ENCODE measurements at places on chromosomes 5 and 9.

DNA sequence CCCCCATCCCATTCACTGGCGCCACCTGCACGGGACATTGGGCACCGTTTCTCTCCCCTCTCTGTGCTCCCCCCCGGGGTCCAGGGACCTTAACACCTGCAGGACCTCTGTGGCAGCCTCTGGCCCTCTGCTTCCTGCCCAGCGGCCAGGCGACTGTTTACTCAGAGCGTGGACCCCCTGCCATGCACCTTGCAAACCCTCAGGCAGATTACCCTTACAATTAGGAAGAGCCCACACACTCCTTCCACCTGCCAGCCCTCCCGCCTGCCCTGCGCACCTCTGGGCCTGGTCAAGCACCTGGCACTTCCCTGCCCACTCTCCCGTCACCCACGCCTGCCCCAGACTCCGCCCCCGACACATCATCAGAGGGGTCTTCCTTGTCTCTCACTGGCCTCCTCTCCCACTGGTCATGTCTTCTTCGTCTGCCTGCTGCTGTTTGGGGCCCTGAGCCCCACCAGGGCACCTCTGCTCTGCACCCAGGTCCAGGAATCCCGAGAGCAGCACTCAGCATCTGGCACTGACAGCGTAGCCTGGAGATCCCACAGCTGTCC, 281.3 kb upstream of the IRX4 start:
- no peak overlapping the region for H3K27ac ChIP-seq
- no peaks in the 10 kb centered on the region for H3K36me3 ChIP-seq
- H3K4me3 ChIP-seq = no peak overlapping the region
- no peaks in the 10 kb centered on the region for H3K4me1 ChIP-seq
- H3K27me3 ChIP-seq = no peaks in the 10 kb centered on the region
- DNase-seq = no peak

GRCh38 chr5:439636-440035, 3.3 kb upstream of the EXOC3 start:
- H3K4me1 ChIP-seq = peaks cover 19% of the 10 kb centered on the region
- H3K4me3 ChIP-seq = no peak overlapping the region
- H3K27me3 ChIP-seq = no peaks in the 10 kb centered on the region
- no peaks in the 10 kb centered on the region for H3K36me3 ChIP-seq

GRCh38 chr5:58117542-58117941, 342.3 kb downstream of the PLK2 start:
- H3K36me3 ChIP-seq = no peaks in the 10 kb centered on the region
- no peak overlapping the region for H3K4me3 ChIP-seq
- peaks cover 3% of the 10 kb centered on the region for H3K4me1 ChIP-seq
- H3K27me3 ChIP-seq = no peaks in the 10 kb centered on the region

DNA sequence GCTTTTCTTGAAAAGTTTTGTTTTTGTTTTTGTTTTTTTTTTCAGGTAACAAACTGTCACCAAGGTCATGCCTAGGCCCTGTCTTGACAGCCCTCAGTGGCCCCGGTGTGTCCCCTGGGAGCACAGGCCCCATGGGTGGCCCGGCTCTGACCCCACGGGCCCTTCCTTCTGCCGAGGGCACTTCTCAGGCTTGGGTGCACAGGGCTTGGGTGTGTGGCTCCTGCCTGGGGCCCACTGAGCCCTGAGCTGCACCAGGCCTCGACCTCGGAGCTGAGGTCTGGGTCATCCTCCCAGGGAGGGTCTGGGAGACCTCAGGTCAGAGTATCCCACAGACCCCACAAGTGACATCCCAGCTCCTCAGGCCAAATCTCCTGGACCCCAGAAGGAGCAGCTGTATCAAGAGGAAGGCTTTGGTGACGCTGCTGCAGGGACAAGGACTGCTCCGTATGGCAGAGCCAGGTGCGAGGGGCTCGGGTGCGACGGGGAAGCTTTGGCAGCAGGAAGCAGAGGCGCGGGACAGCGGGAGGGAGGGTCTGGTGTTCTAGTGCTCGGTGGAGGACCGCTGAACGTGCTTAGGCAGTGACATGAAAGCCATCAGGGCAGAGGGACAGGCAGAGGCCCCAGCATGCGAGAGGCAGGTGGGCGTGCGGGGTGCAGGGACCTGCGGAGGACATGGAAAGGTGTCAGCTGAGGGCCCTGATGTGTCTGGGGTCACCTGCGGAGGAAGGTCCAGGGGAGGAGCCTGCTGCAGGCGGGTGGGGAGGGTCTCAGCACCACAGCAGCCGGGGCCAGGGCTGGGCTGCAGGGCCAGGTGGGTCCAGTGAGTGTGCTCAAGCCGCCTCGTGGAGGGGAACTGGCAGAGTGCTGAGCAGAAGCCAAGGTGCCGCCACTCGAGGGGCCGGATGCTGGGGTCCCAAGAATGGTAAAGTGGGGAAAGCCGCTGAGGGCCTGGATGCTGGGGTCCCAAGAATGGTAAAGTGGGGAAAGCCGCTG, 18.4 kb upstream of the SLC9A3 start:
- H3K36me3 ChIP-seq = no peaks in the 10 kb centered on the region
- H3K4me1 ChIP-seq = peaks cover 8% of the 10 kb centered on the region
- no peak overlapping the region for H3K4me3 ChIP-seq
- DNase-seq = no peak

GRCh38 chr9:35652829-35653209, 2.1 kb upstream of the SIT1 start:
- H3K27ac ChIP-seq = peak overlapping the region; percentile 68
- DNase-seq = no peak
- no peaks in the 10 kb centered on the region for H3K36me3 ChIP-seq
- H3K4me3 ChIP-seq = no peak overlapping the region
- peaks cover 6% of the 10 kb centered on the region for H3K4me1 ChIP-seq

GRCh38 chr9:19675492-19675891, 113.3 kb downstream of the SLC24A2 start:
- no peak for DNase-seq
- H3K4me3 ChIP-seq = no peak overlapping the region
- no peaks in the 10 kb centered on the region for H3K36me3 ChIP-seq
- H3K27ac ChIP-seq = no peak overlapping the region
- H3K4me1 ChIP-seq = no peaks in the 10 kb centered on the region

DNA sequence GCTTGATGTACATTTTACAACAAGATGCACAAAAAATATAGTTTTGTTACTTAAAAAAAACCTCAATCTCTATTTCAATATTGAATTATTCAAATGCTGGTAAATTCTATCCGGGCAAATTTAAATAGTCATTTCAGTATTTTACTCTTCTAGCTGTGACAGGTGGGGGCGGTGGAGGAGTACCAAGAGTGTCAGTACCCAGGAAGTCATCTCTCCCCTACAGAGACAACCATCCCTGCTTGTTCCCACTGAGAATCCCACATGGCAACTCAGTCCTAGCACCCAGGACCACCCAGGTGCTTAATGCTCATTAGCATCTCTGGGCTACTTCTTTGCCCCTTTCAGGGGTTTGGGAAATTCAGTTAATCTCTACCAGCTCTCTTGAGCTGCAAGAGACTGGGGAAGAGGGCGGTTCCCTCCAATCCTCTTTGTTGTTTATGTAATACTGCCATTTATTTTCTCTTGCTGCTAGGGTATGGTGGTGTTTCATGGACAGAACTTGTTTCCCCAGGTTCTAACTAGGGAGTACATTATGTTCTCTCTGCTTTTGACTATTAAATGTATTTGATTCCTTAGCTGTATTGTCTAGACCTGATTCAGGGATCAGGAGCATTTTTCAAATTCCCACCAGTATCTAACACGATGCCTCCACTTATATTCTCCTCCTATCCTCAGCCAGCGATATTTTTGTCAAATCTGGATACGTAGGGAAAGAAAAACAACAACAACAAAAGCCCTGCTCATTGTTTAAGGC, 122.5 kb downstream of the CDH18 start:
- H3K4me1 ChIP-seq = no peaks in the 10 kb centered on the region
- no peak overlapping the region for H3K4me3 ChIP-seq
- H3K27ac ChIP-seq = no peak overlapping the region
- no peak for DNase-seq

- no peaks in the 10 kb centered on the region for H3K4me1 ChIP-seq
- no peak overlapping the region for H3K4me3 ChIP-seq
- no peaks in the 10 kb centered on the region for H3K27me3 ChIP-seq
- no peak for DNase-seq
- H3K27ac ChIP-seq = no peak overlapping the region
- H3K36me3 ChIP-seq = no peaks in the 10 kb centered on the region
Measured at GRCh38 chr5:136772491-136772890, 407.1 kb upstream of the TRPC7 start.

GRCh38 chr9:81687521-81688261, 1.7 kb downstream of the TLE1 start:
- peak overlapping the region; percentile 86 for H3K27ac ChIP-seq
- peak; percentile 80 for DNase-seq
- peak overlapping the region; percentile 88 for H3K4me3 ChIP-seq
- H3K36me3 ChIP-seq = no peaks in the 10 kb centered on the region
- H3K27me3 ChIP-seq = no peaks in the 10 kb centered on the region
- peaks cover 39% of the 10 kb centered on the region for H3K4me1 ChIP-seq

GRCh38 chr9:101764472-101764871, 26.0 kb upstream of the GRIN3A start:
- no peak overlapping the region for H3K27ac ChIP-seq
- H3K4me1 ChIP-seq = no peaks in the 10 kb centered on the region
- no peaks in the 10 kb centered on the region for H3K27me3 ChIP-seq
- no peaks in the 10 kb centered on the region for H3K36me3 ChIP-seq

DNA sequence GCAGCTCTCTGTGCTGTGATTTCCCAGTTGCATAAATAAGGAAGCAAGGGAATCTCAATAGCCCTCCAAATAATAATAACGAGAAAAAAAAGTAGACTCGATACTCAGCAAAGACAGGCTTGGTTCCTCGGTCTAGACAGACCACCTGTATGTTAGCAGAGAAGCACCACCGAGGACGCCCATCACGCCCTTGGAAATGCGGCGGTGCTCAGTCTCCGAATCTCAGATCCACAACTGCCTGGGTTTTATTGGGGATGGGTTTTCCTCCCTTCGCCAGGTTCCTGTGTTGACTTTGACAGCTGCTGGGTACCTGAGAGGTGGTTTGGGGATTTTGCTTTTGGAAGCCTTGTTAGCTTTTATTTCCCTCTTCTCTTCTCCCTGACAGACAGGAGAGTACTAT, 7.2 kb downstream of the DAB2IP start:
- no peak for DNase-seq
- no peaks in the 10 kb centered on the region for H3K27me3 ChIP-seq
- H3K36me3 ChIP-seq = no peaks in the 10 kb centered on the region
- H3K4me1 ChIP-seq = peaks cover 17% of the 10 kb centered on the region
- peak overlapping the region; percentile 13 for H3K4me3 ChIP-seq

DNA sequence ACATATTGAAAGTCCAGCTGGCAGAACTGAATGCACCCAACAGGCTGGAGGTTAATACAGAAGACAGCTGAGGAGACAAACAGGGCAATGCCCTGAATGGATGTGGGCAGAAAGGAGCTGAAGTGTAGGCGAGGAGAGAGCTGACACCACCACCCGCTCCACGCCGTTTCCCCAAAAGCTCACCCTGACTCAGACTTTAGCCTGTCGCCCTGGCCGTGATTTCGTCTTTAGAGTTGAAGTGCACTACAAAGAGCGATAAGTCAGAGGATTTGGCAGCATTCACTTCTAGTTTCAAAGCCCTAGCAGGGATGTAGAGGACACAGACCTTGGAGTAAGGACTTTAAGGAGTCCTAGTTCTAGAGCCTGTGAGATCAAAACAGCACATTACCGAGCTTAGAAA, 2.2 kb upstream of the ERAP1 start:
- peak; percentile 68 for DNase-seq
- H3K27ac ChIP-seq = no peak overlapping the region
- H3K27me3 ChIP-seq = no peaks in the 10 kb centered on the region
- H3K4me1 ChIP-seq = peaks cover 19% of the 10 kb centered on the region
- no peak overlapping the region for H3K4me3 ChIP-seq

- no peak overlapping the region for H3K27ac ChIP-seq
- no peak for DNase-seq
- no peak overlapping the region for H3K4me3 ChIP-seq
- no peaks in the 10 kb centered on the region for H3K36me3 ChIP-seq
- no peaks in the 10 kb centered on the region for H3K4me1 ChIP-seq
Measured at GRCh38 chr9:8207596-8207995, 408.0 kb upstream of the DMAC1 start.

GRCh38 chr9:81321551-81321950, 367.8 kb downstream of the TLE1 start:
- H3K4me1 ChIP-seq = no peaks in the 10 kb centered on the region
- H3K4me3 ChIP-seq = no peak overlapping the region
- no peaks in the 10 kb centered on the region for H3K27me3 ChIP-seq
- no peak for DNase-seq
- no peaks in the 10 kb centered on the region for H3K36me3 ChIP-seq
- no peak overlapping the region for H3K27ac ChIP-seq

DNA sequence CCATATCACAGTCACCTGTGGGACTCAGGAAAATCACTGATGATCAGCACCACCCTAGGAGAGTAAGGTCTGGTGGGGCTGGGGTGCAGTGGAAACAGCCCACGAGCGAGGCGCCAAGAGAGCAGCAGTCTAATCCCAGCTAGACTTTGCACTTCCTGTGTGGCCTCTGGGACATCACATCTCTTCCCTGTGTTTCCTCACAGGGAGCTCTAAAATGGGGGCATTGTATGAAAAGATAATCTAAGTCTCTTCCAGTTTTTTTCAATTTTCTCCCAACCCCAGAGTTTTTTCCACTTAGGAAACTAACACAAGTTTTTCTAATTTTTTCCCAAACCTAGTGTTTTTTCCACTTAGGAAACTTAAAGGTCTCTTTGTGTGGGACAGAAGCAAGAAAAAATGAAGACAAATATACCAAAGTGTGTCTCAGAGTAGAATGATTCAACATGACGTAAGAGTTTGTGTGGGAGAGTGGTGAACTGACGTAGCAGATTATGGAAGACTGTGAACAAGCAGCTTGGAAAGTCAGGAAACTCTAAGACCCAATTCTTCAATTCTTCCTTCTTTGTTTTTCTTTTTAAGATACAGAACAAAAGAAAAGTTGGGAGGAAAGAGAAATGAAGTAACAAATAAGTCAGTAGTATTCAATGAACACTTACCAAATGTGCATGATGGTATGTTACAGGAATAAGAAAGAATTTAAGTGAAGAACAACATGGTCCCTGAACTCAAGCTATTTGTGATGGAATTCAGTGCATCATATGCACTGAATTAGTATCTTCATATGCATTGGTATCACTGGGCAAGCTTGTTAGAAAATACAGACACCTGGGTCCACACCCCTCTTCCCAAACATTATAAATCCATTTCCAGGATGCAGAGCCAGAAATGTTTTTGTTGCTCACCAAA, 51.3 kb downstream of the LHFPL2 start:
- no peaks in the 10 kb centered on the region for H3K27me3 ChIP-seq
- H3K4me1 ChIP-seq = peaks cover 6% of the 10 kb centered on the region
- H3K4me3 ChIP-seq = no peak overlapping the region
- no peaks in the 10 kb centered on the region for H3K36me3 ChIP-seq
- DNase-seq = no peak
- no peak overlapping the region for H3K27ac ChIP-seq
